ENCODE measurements at places on chromosomes 6 and 20.

- no peak for DNase-seq
These were observed 85.2 kb downstream of the FKBP5 start for GRCh38 chr6:35603326-35604202.

GRCh38 chr6:165574220-165575157 is 88.6 kb downstream of the PDE10A start:
- DNase-seq = peak; percentile 90

DNA sequence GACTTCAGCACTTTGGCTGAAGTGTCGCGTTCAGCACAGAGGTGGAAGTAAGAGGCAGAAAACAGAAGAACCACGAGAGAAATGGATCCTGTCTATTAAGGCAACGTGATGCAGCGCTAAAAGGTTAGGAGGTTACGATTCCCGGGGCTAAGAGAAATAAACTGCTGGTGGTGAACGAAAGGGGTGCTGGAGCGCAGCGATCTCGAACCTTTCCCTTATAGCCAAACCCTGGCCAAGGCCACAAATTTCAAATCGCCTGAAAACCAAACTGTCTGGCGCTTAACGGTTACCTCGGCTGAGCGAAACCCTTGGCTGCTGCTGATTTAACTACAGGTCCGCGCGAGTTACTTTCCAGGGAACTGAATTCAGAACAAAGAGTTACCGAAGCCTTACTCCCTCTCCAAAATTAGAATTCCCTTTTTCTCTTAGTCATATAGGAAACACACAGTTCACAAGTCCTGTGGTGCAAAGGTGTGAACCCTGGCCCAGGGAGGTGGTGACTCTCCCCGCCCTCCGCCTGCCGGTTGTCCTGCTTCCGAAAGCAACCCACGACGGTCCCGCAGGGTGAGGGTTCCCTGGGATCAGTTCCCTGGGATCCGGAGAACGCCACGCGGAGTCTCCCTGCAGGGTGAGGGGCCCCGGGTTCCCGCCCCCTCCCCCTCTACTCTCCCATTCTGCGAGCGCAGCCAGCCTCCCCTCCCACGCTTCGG is 1.3 kb upstream of the SLC35D3 start:
- DNase-seq = no peak

DNA sequence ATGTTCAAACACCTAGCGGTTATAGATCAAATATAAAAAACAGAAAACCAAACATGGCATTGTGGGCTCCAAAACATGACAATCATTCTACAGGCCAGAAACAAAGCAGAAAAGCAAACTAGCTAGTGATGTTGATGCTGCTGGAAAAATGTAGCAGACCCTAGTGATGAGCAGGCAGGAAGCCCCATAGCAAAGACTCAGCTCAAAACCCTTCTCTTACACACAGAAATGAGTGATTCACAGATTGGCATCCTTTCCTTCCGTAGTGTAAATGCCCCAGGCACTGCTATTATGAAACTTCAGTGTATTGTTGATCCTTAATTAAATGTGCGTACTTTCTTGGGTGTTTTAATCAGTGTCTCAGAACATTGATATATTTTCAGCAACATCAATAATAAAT is 425.1 kb downstream of the UTRN start:
- DNase-seq = peak; percentile 25

GRCh38 chr6:166595949-166596348 is 9.5 kb upstream of the RAMACL start:
- no peak for DNase-seq

DNA sequence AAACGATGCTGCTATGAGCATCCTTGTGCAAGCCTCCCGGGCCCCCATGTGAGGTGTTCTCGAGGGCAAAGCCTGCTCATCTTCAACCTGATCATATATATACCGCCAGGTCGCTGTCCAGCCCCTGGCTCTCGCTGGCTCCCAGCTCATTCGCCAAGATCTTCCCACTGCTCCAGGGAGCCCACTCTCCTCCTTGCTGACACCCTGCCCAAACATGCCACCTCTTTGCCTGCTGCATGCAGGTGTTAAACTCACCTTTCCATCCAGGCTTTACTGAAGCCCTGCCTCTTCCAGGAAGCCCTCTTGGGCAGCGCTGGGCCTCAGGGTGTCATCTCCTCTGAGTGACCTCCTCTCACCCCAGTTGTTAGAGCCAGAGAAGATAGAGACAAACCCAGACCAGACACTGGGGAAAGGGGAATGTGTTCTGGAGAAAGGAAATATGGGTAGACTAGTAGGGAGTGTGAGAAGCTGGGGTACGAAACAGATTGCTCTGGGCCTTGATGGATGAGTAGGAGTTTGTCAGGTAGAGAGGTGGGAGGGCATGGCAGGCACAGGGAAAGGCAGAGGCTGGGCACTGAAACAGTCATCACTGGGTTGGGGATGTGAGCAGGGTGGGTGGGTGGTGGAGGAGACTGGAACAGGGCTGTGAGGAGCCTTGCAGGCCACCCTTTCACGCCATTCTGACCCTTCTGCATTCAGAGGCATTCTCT is 1.2 kb upstream of the DLGAP4 start:
- DNase-seq = no peak

GRCh38 chr6:127332383-127332961 is 10.9 kb downstream of the ECHDC1 start:
- no peak for DNase-seq

DNA sequence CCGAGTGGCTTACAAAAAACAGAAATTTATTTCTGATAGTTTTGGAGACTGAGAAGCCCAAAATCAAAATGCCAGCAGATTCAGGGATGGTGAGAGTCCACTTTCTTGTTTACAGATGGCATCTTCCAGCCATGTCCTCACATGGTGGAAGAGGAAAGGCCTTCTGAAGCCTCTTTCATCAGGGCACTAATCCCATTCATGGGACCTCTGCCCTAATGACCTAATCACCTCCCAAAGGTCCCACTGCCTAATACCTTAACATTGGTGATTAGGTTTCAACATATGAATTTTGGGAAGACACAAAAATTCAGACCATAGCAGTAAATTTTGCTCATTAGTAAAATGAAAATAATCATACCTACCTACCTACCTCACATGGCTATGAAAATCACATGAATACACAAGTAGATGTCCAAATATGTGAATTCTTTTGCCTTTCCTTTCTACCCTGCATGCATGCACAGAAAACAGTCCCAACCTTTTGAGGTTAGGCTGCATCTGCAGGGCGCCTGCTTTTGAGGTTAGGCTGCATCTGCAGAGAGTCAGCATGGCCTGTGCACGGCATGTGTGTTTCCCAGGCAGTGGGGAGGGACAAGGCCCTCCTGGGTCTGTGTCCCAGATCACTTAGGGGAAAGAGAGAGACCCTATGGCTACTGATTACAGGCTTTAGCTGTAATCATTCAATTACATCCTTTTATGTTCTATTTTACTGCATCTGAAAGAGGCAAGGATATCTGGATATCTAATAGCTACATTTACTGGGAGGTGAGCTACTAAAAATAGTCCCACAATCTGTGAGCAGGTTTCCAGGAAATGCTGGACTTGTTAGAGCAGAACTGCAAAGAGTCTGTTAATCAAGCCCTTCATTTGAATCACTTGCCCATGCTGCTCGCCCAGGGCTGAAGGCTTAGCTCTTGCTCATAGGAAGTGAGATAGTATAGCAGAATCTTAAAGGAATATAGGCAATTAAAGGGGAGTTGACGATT is 497.7 kb upstream of the MARCKS start:
- no peak for DNase-seq

DNA sequence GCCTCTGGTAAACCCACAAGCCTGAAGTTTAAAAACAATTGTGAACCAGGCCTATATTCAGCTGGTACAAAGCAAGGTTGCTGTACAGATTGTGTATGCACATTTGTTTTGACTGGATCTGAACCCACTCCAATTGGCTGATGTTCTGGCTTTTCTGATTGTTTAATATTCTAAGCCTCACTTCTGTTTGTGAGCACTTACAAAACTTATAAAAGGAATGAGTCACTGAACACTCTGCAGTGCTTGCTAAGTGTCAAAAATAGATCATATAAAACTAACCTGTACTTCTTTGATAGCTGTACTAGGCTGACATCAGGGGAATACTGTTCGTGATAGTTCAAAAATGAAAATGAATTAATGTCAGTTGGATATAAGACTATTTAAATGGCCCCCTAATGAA is 12.1 kb downstream of the COL21A1 start:
- DNase-seq = no peak

DNA sequence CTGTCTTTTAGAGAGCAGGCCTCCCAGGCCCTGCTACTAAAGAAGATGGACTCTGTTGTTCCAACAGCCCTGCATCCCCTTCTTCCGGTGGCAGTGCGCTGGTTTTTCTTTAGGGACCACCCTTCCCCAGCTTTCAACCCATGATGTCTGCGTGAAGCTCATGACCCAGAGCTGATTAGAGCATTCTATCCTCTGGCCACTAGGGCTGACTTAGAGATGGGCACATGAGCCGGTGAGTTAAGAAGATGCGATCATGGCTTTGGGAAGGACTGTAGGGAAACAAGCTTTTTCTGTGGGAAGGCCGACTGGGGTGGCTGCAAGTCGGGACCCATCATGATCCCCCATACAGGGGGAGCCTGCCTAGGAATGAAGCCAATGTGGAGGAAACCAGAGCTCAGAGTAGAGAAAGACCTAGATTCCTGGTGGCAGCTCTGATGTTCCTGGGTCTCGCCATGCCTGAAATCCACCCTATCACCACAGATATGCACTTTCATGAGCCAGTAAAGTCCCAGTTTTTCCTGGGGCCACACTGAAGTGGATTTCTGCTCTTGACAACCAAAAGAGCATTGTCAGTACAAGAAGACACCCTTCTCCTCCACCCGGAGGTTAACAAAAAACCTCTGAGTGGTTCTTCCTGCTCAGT is 29.1 kb upstream of the STX16 start:
- no peak for DNase-seq

GRCh38 chr20:1345030-1345755 is 16.3 kb upstream of the SDCBP2 start:
- no peak for DNase-seq

DNA sequence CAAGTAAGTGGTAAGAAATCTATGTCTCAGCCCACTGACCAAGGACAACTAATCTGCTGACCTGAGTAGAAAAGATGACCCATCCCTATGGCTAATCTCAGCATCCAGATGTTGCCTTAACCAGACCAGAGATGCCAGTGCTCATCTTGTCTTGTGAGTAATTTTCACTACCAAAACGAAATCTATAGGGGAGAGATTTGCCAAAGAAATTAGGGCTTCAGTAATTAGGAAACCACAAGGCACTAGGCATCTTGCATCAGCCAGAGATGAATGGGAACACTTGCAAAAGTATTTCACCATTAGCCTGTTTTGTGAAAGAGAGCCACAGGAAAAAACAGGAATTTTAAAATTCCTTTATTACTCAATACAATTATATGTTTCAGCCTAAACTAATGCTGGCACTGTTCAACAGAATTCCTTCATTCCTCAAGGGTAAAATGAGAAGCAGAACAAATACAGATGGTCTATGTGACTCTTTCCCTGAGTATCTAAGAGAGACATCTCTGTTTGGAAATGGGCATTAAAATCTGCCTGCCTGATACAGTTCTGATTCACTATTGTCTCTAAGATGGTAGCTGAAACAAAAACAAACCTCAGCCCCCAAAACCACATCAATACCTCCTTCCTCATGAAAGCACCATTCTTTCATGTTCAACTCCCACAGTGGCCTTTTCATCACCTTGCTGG is 87.8 kb downstream of the GMDS start:
- no peak for DNase-seq

DNA sequence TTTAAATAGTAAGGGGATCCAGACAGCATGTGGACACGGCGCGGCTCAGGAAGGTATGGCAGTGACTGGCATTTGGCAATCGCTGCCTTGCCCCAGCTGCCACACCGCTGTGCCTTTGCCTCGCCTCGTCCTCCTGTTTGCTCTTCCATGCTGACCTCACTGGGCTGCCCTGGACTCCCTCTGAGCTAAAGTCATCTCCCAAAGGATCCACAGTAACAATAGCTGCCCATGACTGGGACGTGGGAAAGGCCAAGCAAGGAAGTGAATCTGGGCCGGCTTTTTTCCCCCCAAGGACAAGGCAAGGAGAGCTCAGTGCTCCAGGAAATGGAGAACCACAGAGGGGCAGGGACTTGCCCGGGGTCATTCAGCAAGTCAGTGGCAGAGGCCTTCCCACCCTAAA is 48.1 kb downstream of the JPH2 start:
- no peak for DNase-seq

DNA sequence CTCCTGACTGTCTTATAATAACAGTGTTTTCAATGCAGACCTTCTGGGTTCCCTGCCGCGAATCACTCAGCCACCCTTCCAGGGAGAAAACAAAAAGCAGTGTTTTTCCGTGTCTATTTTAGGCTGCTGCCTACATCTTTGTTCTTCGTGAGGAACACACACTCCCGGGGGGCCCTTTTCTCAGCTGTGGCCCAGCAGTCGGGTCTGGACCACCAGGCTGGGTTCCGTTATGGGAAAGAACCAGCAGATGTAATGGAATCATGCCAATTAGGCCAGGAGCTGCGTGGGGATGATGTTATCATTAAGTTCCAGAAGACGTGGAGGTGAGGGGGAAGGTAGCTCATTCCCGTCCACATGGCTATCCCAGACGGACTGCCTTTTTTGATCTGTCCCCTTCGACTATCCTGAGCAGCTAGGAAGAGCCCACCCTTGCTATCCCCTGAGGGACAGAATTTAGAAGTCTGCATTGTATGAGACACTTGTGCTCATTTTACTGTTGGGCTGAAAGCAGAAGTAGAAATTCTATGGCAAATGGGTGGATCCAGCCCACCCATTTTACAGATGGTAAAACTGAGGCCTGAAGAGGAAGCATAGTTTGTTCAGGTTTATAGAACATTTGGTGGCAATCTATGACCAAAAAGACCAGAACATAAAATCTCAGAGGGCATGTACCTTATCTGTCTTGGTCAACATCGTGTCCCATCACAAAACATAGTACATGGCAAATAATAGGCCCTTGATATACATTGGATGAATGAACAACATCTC is 54.5 kb downstream of the KCNB1 start:
- no peak for DNase-seq

DNA sequence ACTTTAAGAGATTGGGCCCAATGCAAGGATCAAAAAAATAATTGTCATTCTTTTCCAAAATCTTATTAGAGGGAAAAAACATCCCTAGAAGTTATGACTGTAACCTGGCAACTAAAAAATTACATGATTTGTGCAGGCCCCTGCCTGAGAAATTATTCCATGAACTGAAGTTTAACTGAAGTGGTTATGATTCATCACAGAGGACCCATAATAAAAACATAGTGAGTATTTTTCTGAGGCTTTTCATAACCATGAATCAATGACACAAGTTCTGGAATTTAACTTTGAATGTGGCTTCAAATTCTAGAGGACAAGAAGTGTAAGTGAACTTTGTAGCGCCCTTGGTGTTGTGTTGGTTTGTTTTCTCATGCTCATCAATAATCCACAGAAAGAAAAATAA is 31.1 kb upstream of the CARMIL1 start:
- DNase-seq = no peak

DNA sequence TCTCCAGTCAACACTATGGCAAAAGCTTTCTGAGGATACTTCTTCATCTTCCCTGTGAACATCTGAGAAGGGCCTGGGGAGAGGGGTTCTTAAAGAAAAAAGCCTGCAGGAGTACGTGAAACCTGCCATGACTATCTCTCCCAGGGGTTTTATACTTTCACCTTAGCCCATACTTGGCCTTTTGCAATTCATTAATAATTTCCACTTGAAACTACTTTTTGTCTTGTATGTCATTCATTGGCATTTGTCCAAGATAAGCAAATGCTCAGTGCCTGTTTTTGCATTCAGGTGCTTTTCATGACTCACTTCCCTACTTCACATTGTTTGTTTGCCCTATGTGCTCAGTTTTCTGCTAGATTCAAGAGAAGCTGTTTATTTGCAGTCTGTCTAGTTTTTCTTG is 580.3 kb upstream of the GJE1 start:
- DNase-seq = peak; percentile 84

GRCh38 chr20:57450419-57450818 is 59.2 kb downstream of the RBM38 start:
- no peak for DNase-seq

- DNase-seq = no peak
These were observed 4.1 kb downstream of the HLA-B start for GRCh38 chr6:31352683-31353383.

Measured in Panc1 (cell line).